ENCODE measurements at places on chromosomes 5 and 9. TPM values are rescaled to one million over a fixed set of nuclear protein-coding genes. Genes with fewer than 3 reads are reported as not detected.

DNA sequence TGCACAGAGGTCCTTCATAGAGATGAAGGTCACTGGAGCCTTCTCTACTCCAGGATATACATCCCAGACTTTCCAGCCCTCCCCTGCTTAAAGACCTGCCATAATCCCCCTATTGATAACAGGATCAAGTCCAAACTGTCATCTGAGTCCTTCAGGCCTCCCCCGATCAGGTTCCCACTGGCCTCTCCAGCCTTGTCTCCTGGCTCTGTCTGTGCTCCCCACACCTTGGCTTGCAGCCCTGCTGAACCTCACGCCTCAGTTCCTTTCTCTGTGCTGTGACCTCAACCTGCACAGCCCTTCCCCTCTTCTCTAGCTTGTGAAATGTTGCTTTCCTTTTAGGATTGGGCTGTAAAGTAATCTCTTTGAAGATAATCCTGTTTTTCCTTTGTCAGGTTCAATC lies 2.5 kb upstream of the HRH2 start:
- no peak for DNase-seq

OR1J2 gene
- not detected for total RNA-seq

GRCh38 chr5:1219768-1220100 lies 5.4 kb upstream of the SLC6A18 start:
- DNase-seq, result no peak

PCDHGB5 gene
- total RNA-seq, result 5.1 TPM

- no peak for DNase-seq
Measured at GRCh38 chr5:54909911-54910870, 75.2 kb downstream of the ESM1 start.

DNA sequence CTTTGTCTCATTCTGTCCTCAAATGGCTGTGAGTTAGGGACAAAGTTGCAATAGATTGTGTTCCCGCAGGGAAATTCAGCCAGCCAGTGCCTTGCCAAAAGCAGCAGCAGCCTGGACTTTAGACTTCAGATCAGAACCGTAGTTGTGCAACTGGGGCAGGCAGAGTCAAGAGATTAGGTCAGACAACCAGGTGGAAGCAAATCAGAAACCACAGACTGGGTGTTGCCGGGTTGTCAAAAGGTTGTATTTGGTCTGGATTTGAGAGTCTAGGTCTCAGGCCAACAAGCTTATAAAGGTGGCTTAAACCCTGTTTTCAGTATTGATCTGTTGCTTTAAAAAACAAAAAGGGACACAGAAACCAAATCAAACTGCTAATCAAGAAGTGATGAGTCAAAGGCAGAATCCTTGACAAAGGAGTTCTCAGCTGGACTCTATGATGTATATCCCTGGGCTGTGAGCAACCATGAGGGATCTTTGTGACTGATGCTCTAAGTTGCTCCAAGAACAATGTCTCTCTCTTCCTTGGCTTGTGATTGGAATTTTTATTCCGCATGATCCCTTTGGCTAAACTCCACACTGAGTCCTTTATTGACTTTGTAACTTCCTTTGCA lies 20.9 kb downstream of the RFK start:
- peak; percentile 75 for DNase-seq

DNA sequence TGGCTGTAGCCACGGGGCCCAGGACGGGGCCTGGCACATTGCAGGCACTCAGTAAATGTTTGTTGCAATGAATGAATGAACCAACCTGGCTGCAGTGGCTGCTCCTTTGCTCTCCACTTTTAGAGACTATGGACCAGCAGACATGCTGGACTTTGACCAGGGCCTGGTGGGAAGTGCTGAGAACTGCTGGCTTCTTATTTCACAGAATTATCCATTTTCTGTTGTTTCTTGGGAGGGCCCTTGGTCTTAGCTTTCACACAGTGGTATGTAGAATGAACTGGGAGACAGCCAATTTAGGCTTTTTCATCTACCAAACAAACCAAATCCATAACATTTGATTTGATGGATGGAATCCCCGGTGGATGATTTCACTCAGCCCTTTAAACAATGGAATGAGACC lies 78.0 kb upstream of the LHFPL2 start:
- no peak for DNase-seq

DNA sequence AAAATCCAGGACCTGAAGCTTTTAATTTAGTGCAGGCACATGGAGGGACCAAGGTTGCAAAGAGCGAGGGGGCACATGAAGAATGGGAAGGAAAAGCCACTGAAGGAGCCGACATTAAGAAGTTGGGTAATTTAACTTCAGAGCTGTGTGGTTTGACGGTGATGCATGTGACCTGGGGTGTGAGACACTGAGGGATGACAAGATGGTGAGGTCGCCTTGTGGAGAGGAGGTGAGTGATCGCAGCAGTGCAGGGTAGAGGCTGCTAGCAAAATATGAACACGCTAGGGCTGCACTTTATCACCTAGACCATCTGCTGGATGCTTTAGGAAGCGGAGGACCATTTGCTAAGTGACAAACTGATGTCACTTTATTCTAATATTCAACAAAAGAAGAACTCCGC lies 339.0 kb upstream of the KIF2A start:
- DNase-seq, result peak; percentile 30

DNA sequence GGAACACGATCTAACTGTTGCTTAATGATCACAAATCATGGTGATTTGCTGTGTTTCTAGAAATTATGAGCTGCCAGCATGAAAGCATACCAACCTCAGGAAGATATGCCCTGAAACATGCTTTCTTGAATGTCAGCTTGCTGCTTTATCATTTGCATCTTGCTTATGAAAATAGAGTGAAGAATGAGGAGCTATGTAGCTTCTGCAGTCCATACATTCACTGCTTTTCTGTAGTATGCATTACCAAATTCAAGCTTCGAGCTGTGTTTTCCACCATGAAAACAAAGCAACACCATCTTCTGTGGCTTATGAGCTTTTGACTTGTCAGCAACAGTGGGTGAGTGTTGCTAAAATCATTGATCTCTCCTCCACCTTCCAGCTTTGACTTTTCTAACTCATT lies 16.5 kb downstream of the F2RL2 start:
- no peak for DNase-seq

DNA sequence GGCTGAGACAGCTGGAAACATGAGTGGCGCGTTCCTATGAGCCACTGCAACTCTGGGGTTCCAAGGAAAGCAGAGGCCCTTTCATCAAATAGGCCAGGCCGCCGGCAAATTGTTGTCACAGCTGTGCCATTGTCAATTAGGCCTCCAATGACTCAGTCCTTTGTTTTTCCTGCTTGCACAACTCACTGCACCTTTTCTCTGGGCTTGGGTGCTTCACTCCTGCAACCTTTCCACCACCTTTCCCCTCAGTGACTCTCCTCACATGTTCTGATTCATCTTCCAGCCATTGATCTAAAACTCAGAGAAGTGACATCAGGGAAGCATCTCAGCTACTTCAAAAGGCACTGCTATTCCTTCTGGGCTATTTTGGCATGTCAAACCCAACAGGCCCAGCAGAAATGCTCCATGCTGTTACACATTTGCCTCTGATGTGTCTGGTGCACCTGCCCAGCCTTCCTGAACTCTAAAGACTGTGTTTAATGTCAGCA lies 653.7 kb downstream of the NR2F1-AS1 start:
- DNase-seq, result peak; percentile 28

DNA sequence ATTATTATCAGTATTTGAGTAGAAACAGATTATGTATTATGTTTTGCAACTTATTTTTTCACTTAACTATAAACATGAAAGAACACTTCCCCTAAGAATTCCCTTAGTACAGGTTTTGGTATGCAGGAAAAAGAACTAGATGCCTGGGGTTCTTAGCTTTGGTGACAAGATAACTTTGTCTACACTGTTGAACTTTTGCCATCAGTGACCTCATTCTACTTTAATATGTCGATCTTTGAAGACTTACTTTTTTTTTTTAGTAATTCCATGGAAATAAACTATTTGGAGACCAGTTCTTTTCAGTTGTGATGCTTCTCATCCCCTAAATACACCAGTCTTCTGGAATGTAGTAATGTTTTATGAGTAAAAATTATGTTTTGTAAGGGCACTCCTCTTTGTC lies 34.3 kb downstream of the ZNF462 start:
- no peak for DNase-seq

DNA sequence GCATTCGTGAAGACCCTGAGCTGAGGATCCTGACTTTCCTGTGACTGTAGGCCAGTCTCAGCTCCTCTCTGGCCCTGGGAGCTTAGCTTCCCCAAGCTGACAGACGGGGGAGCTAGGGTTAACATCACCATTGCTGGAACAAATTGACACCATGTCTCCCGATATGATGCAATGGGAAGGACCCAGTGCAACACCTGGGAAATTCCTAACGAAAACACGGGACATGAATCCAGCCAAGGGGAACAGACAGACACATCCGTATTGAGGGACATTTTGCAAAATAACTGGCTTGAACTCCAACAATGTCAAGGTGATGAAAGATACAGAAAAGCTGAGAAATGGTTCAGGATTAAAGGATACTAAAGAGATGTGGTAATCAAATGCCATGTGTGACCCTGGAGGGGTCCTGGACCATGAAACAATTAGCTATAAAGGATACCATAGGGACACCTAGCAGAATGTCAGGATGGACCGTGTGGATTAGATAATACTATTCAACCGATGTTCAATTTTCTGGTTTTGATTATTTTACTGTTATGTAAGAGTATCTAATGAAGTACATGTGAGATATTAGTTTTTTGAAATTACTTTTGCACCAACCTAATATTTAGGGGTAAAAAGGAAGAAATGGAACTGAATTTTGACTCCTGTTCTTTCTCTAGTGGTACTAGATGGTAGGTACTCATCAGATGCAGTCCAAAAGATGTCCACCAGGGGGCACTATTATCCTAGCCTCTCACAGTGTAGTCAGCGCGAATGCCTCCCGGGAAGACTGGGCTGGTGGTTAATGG lies 52.7 kb downstream of the NDST1 start:
- peak; percentile 79 for DNase-seq

- DNase-seq, result no peak
Measured at GRCh38 chr5:83026930-83027687, 50.1 kb downstream of the TMEM167A start.

SH3GL2 gene
- total RNA-seq, result under 0.01 TPM

GRCh38 chr9:84788803-84789462 lies 119.4 kb downstream of the NTRK2 start:
- DNase-seq, result no peak
